Regular cardiac myocyte (primary cell): ENCODE measurements at places on chromosomes 6 and 20. TPM values are rescaled to one million over a fixed set of nuclear protein-coding genes. Genes with fewer than 3 reads are reported as not detected.

KCNK16 gene
- not detected in 2 replicates for total RNA-seq

MYB gene
- 0.28 and 6.3 TPM in 2 replicates for total RNA-seq

CALHM4 gene
- total RNA-seq: 0.19 and 0.28 TPM in 2 replicates

HLA-DQA1 gene
- not detected in 2 replicates for total RNA-seq

PPP1R16B gene
- 0.58 and 2.0 TPM in 2 replicates for total RNA-seq

BPIFB1 gene
- total RNA-seq: not detected in 2 replicates

SLC35F1 gene
- total RNA-seq: under 0.01 TPM in 1 of 2 replicates, not detected in the other

ZC2HC1B gene
- total RNA-seq: not detected in 2 replicates

ATAT1 gene
- total RNA-seq: 2.0 and 3.6 TPM in 2 replicates

TNF gene
- total RNA-seq: not detected in 2 replicates

GUCA1A gene
- not detected in 2 replicates for total RNA-seq

PHACTR3 gene
- under 0.01 TPM in 1 of 2 replicates, not detected in the other for total RNA-seq

SNAI1 gene
- 0.56 and 1.3 TPM in 2 replicates for total RNA-seq

KCNQ2 gene
- 0.19 TPM in 1 of 2 replicates, not detected in the other for total RNA-seq

ENPP5 gene
- 0.19 and 5.6 TPM in 2 replicates for total RNA-seq

GRM1 gene
- total RNA-seq: under 0.01 TPM in 2 replicates

ANKRD66 gene
- not detected in 2 replicates for total RNA-seq

DPPA5 gene
- not detected in 2 replicates for total RNA-seq

TBXT gene
- not detected in 2 replicates for total RNA-seq

RSPH9 gene
- 0.58 and 0.85 TPM in 2 replicates for total RNA-seq

FKBP1C gene
- 0.28 and 0.38 TPM in 2 replicates for total RNA-seq

PGC gene
- not detected in 2 replicates for total RNA-seq

ECHDC1 gene
- 67.9 and 82.8 TPM in 2 replicates for total RNA-seq

TRAPPC3L gene
- under 0.01 and 0.19 TPM in 2 replicates for total RNA-seq

RPS6KA2 gene
- 38.3 and 74.1 TPM in 2 replicates for total RNA-seq

TNNC2 gene
- 0.56 TPM in 1 of 2 replicates, not detected in the other for total RNA-seq

CTAGE9 gene
- total RNA-seq: not detected in 2 replicates

CTCFL gene
- total RNA-seq: under 0.01 TPM in 1 of 2 replicates, not detected in the other

SAPCD1 gene
- 0.19 and 0.85 TPM in 2 replicates for total RNA-seq

XRN2 gene
- 82.0 and 97.6 TPM in 2 replicates for total RNA-seq

CRISP2 gene
- total RNA-seq: not detected in 2 replicates

TMEM74B gene
- total RNA-seq: under 0.01 TPM in 1 of 2 replicates, not detected in the other

SYNJ2 gene
- 46.5 and 59.2 TPM in 2 replicates for total RNA-seq

ERVFRD-1 gene
- total RNA-seq: not detected in 2 replicates
